ENCODE measurements at places on chromosomes 12 and 14.

DNA sequence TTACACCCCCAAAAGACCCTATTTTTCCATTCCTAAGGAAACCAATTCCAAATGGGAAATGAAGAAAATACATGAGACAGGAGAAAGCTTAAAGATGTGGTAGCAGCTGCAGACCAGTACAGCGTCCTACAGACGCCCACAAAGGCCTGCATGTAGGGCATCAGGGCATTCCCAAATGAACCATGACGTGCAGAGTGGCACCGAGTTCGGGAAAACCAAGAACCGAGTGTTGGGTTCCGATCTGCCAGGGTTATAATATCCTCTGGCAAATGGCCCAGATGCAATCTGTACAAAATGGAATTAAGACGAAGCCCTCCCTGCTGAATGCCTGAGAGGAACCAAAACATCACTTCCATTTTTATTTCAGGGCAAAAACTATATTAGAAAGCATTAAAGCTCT lies 34.4 kb upstream of the SELPLG start:
- no peak for DNase-seq

- DNase-seq = no peak
These were observed 73.5 kb downstream of the PPP2R5C start for GRCh38 chr14:101834800-101835547.

GRCh38 chr12:57258977-57259970 lies 8.3 kb upstream of the STAC3 start:
- no peak for DNase-seq

GRCh38 chr12:130131025-130131424 lies 31.2 kb upstream of the FZD10 start:
- DNase-seq = no peak

- DNase-seq = no peak
These were observed 221.7 kb downstream of the ATP23 start for GRCh38 chr12:58163021-58163420.

DNA sequence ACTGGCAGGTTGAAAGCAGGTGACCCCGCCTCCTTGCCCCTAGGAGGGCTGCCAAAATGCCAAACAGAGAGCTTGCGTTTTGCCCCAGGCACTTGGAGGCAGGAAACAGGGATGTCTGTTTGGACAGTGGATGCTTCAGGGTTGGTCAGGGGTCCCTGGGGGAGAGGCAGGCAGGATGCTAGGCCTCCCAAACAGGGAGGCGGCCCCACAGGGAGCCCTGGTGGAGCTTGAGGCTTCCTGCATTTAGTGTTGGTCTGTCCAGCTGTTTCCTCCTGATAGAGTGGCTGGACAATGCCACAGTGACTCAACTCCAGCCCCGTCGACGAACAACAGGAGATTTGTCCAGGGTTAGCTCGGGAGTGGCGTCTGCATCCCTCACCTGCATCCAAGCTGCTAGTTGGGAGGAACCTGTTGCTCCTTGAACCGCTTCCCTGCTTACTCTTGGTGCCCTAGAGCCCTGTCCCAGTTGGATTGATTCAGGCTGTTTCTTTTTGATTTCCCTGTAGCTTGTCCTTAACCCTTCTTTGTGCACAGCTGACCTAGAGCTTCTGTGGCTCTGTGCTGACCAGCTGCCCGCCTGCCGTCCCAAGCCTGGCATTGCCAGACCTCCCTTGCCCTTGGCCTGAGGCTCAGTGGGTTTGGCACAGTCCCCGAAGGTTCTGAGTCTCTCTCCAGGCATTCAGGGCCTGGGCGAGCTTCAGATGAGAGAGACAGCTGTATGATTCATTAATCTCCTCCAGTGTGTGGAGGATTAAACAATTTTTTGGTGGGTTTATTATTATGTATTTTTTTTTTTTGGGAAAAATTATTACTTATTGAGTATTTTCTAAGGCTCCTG lies 45.9 kb downstream of the TSPAN9 start:
- no peak for DNase-seq

DNA sequence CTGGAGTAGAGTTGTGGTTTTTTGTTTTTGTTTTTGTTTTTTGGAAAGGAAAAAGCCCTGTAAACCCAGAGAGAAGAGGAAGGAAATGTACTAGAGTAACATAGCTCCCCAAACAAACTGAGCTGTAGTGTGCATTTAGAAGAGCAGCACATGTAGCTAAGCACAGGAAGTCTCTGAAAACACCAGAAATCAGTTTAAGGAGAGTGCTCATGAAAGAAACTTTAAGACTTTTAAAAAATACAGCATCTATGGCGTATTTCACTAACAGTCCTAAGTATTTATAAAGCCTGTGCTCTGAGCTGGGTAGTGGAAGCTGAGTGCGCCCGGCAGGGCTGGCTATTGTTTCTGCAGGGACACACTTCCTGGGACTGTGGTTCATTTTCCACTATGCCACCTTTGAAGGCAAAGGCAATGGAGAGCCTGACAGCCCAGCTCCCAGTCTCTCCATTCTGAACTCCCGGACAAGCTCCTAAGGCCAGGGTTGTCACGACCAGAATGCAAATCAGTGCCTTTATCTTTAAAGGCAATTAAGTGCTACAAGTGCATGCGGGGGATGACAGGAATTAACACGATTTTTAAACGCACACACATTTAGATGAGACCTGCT lies 45.4 kb downstream of the NIN start:
- no peak for DNase-seq

DNA sequence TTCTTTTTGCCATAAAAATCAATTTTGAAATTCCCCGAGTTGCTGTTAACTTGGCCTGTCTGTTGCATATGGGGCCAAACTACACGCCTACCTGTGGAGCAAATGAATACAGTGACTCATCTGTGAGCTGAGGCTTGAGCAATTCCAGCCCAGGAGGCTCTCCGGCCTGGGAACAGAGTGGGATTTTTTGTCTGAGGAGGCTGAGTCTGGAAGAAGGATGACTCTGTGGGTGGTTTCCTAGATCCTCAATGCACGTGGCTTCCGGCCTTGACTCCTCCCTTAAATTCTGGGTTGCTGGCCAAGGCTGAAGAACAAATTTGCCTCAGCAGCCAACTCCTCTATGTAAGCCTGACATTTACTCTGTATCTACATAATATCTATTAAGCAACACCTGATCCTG lies 124.1 kb downstream of the SSPN start:
- DNase-seq = no peak

- no peak for DNase-seq
These were observed 45.4 kb upstream of the USP15 start for GRCh38 chr12:62214846-62215245.

DNA sequence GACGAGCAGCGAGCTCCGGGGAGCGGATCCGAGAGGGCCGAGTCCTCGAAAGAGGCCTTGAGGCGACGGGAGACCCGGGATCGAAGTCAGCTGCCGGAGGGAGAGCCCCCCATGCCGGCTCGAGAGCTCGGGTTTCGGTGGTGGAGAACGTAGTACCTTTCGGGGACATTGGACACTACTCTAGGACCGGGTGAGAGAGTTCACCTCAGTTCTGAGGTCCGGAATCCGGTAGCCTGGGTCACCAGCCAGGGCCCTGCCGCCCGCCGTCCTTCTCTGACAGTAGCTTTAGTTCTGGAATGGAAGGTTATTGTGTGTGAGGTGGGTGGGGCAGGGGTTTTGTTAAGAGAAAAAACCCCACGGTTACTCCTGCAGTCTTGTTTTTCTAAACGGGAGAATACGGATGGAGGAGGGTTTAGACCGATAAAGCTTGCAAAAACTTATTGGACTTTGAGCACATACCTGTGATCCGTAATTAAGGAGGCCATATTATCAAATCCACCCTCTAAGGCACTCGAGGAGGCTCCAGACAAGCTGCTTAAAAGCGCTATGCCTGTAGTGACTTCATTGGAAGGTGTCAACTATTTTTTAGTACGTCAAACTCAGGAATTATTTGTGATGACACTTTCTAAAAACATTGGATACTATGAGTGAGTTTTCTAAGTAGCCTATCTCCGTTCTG lies 765 bp downstream of the SCYL2 start:
- peak; percentile 13 for DNase-seq

DNA sequence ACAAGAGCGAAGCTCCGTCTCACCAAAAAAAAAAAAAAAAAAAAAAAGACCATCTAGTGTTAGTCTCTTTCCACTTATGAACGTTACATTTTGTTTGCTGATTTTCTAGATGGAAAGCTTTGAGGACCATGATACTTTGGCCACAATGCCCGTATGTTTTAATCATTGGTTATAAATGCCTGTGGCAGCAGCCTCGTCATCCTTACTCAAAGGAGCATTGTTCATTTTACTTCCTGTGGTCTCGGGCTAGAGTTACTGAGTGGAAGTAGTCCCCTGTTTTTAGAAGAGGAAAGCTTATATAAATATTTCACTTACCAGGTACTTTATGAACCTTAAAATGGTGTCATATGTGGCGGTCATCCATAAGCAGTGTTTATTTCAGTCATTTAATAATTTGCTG lies 359.9 kb downstream of the AEBP2 start:
- no peak for DNase-seq

DNA sequence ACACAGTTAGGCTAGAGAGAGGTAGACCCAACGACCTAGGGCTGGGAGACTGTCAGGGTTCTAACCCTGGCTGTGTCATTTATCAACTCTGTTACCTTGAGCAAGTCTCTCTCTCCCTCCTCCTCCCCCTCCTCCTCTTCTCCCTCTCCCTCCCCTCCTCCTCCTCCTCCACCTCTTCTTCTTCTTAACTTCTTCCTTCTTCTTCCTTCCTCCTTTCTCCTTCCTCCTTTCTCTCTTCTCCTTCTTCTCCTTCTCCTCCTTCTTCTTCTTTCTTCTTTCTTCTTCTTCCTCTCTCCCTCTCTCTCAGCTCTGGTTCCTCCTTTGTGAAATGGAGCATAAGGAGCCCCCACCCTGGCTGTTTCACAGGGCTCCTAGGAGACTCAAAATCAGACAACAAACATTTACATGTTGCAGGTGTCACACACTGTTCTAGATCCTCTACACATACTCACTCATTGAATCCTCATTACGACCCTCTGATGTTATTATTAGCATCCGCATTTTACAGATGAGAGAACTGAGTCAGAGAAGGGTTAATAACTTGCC lies 2.2 kb upstream of the KCNH3 start:
- no peak for DNase-seq

DNA sequence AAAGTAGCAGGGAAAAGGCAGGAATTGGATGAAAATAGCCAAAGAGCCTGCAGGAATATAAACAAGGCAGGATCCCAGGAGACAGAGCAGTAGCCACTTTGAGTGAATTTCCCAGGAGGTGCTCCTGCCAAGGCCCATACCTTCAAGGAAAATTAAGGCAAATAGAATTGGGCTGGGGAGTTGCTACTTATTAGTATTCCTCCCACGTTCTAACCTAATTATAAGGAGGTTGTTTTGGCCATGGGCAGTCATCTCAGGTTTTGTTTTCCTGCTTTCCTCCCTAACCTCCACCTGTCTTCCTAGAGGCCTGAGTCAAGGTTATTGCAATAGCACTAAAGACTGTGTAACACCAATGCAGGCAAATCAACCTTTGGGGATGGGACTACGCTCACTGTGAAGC lies 73.1 kb downstream of the DAD1 start:
- no peak for DNase-seq

DNA sequence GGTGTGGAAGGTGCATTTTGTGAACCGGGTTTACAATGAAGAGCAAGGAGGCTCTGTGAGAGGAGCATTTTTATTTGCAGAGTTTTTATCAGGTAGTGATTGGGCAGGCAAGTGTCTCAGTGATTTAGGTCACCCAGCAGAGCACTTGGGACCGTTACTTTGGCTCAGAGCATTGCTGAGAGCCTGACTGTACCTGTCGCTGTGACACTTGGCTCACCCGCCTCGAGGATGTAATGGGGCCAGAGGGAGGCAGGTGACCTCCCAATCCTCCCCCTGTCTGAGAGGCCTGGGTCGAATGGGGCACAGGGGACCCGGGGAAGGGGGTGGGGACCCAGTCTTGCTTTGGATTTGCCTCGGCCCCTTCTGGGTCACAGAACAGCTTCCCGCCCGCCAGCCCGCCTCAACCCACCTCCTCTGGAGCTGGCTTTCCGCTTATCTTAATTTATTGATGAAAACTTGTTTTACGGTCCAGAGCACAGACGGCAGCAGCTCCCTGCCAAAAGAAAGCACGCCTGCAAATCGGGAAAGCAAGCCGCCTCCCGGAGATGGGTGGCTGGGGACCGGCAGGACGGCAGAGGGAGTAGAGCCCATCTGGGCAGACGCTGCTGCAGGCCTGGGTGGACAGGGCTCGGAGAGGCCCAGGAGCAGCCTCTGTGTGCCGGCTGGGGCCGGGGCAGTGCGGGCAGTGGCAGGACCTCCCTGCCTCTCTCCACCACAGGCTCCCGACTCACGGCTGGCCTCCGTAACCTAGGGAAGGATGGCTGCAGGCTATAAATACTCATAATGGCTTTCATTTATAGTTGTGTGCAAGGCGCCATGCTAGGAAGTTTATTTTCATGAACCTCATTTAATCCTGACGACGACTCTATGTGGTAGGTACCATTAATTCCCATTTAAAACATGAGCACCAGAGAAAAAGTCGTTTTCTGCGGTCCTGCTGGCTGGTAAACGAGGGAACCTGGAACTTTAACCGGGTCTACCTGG lies 187.1 kb downstream of the TSPAN9 start:
- DNase-seq = no peak

DNA sequence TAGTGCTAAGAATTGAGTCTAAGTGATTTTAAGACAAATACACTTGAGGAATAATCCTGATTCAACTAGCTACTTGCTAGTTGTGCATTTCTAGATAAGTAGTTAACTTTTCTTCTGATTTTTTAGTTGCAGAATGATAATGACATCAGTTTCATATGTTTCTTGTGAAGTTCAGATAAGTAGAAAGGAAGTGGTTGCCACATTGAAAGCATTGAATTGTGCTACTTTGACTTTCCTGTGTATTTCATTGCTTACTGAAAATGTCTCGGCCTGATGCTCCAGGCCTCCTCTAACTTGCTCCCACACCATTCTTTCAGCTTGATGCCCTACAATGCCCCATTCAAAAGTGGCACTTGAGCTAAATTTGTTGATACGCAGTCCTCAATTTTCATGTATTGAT lies 980.0 kb downstream of the TMTC2 start:
- no peak for DNase-seq

- DNase-seq = no peak
These were observed 73.2 kb upstream of the MDM1 start for GRCh38 chr12:68405343-68405781.

GRCh38 chr14:71597287-71597920 lies 334.8 kb upstream of the RGS6 start:
- DNase-seq = no peak

- DNase-seq = peak; percentile 51
These were observed 62.1 kb downstream of the PPP2R5C start for GRCh38 chr14:101823511-101824120.

DNA sequence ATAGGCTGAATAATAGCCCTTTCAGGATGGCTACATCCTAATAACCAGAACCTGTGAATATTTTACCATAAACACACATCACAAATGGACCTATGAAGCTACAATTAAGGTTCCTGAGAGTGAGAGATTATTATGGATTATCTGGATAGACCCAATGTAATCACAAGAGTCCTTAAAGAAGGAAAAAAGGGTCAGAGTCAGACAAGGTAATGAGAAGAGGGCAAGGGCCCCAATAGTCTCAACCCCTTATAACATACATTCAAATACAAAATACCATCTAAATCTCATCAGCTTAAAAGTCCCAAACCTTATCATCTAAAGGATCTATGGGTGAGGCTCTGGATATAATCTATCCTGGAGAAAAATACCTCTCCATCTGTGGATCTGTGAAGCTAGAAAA lies 64.7 kb downstream of the GARIN6 start:
- DNase-seq = no peak

Data from CD8-positive, alpha-beta memory T cell (primary cell).